Esophagus muscularis mucosa (tissue), 4 donors: ENCODE measurements at places on chromosomes 3 and 15. TPM values are rescaled to one million over a fixed set of nuclear protein-coding genes. Genes with fewer than 3 reads are reported as not detected.

The CPA3 gene
- total RNA-seq: 49.9 TPM

The CNTN6 gene
- 0.83 TPM for total RNA-seq

The MESP2 gene
- total RNA-seq: not detected

The SLC38A3 gene
- not detected for total RNA-seq

The GOLGA8F gene
- under 0.01 TPM for total RNA-seq

The IQCB1 gene
- total RNA-seq: 10.6 TPM

The SSUH2 gene
- total RNA-seq: 5.1 TPM

The GALNT15 gene
- total RNA-seq: 320 TPM

The PCYT1A gene
- total RNA-seq: 55.7 TPM

The TNFSF10 gene
- 25.3 TPM for total RNA-seq

The GRM7 gene
- total RNA-seq: not detected

- H3K4me3 ChIP-seq: no peak overlapping the region
- H3K27ac ChIP-seq: no peak overlapping the region
- no peak for DNase-seq
Measured at GRCh38 chr3:108442281-108442680, 68.1 kb downstream of the MYH15 start.

DNA sequence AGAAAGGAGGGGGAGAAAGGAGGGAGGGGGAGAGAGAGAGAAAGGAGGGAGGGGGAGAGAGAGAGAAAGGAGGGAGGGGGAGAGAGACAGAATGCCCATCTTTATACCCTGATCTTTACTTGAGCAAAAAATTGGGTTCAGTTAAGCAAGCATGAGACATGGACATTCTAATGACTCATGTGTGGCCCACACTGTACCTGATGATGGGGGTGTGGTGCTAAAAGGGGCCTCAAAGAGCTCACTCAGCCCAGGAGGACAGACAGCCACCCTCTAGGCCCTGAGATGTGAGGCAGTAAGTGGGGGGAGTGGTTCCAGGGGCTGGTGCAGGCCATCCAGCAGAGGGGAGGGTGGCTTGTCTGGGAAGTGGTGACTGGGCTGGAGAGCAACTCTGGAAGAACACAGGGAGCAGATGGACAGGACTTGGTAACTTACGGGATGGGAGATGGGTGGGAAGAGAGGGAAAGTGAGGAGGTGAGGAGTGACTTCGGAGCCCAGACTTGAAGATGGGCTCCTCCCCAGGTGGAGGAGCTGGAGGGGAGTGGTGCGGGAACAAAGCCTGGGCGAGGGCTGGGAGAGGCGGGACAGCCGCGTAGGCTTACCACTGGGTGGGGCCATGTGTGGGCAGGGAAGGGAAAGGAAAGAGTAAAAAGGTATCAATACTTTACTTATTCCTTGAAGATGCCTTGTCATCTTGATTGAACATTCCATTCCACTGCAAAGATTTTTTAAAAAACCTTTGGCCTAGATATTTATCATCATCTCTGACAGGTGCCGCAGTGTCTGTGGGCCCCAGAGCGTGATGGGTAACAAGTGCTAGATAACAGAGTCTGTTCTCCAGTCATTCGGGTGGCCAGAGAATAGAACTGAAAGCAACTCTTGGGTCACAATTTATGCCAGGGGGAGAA, 32.3 kb downstream of the TSPAN3 start:
- DNase-seq: no peak
- no peak overlapping the region for H3K4me3 ChIP-seq
- H3K27me3 ChIP-seq: no peaks in the 10 kb centered on the region
- H3K27ac ChIP-seq: no peak overlapping the region
- H3K4me1 ChIP-seq: no peaks in the 10 kb centered on the region

- H3K27me3 ChIP-seq: no peaks in the 10 kb centered on the region
- H3K27ac ChIP-seq: no peak overlapping the region
- no peaks in the 10 kb centered on the region for H3K36me3 ChIP-seq
- DNase-seq: no peak
- no peaks in the 10 kb centered on the region for H3K4me1 ChIP-seq
- H3K4me3 ChIP-seq: no peak overlapping the region
Measured at GRCh38 chr15:73888224-73889041, 15.1 kb downstream of the TBC1D21 start.

GRCh38 chr3:147497286-147497685, 88.1 kb downstream of the ZIC1 start:
- H3K4me3 ChIP-seq: no peak overlapping the region
- no peaks in the 10 kb centered on the region for H3K36me3 ChIP-seq
- no peaks in the 10 kb centered on the region for H3K4me1 ChIP-seq
- no peaks in the 10 kb centered on the region for H3K27me3 ChIP-seq
- DNase-seq: no peak
- no peak overlapping the region for H3K27ac ChIP-seq

- H3K27ac ChIP-seq: no peak overlapping the region
- H3K4me3 ChIP-seq: no peak overlapping the region
- H3K4me1 ChIP-seq: no peaks in the 10 kb centered on the region
- no peaks in the 10 kb centered on the region for H3K27me3 ChIP-seq
- DNase-seq: no peak
Measured at GRCh38 chr3:61111825-61112224, 139.4 kb downstream of the FHIT start.

DNA sequence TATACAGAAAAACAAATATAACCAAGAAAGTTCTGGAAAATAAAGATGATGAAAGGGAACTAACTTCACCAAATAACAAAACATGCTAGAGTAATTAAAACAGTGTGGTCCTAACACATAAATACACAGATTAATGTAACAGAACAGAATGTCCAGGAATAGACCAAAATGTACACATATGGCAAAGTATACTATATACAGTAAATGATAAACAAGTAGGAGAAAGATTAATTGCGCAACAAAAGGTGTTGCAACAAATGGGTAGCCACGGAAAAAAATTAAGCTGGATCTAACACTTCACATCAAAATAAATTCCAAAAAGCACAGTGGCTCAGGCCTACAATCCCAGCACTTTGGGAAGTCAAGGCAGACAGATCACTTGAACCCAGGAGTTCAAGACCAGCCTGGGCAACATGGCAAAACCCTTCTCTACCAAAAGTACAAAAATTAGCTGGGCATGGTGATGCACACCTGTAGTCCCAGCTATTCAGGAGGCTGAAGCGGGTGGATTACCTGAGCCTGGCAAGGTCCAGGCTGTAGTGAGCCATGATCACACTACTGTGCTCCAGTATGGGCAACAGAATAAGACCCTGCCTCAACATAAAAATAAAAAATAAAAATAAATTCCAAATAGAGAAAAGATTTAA, 19.8 kb downstream of the SCAP start:
- DNase-seq: no peak
- no peaks in the 10 kb centered on the region for H3K27me3 ChIP-seq
- H3K27ac ChIP-seq: no peak overlapping the region
- H3K4me1 ChIP-seq: peaks cover 19% of the 10 kb centered on the region
- no peaks in the 10 kb centered on the region for H3K36me3 ChIP-seq

- no peak overlapping the region for H3K27ac ChIP-seq
- no peaks in the 10 kb centered on the region for H3K4me1 ChIP-seq
- peaks cover 93% of the 10 kb centered on the region for H3K36me3 ChIP-seq
- no peaks in the 10 kb centered on the region for H3K27me3 ChIP-seq
Measured at GRCh38 chr3:183038757-183039156, 58.4 kb upstream of the DCUN1D1 start.

GRCh38 chr15:65857718-65858402, 11.4 kb upstream of the RAB11A start:
- no peak overlapping the region for H3K4me3 ChIP-seq
- no peaks in the 10 kb centered on the region for H3K4me1 ChIP-seq
- no peaks in the 10 kb centered on the region for H3K36me3 ChIP-seq
- H3K27me3 ChIP-seq: no peaks in the 10 kb centered on the region
- DNase-seq: no peak
- no peak overlapping the region for H3K27ac ChIP-seq

- H3K4me1 ChIP-seq: no peaks in the 10 kb centered on the region
- no peak for DNase-seq
- H3K27me3 ChIP-seq: no peaks in the 10 kb centered on the region
- H3K36me3 ChIP-seq: no peaks in the 10 kb centered on the region
Measured at GRCh38 chr15:100812802-100813201, 66.8 kb upstream of the ALDH1A3 start.

GRCh38 chr3:161700998-161701397, 204.4 kb downstream of the OTOL1 start:
- H3K36me3 ChIP-seq: no peaks in the 10 kb centered on the region
- no peak for DNase-seq
- no peaks in the 10 kb centered on the region for H3K4me1 ChIP-seq

DNA sequence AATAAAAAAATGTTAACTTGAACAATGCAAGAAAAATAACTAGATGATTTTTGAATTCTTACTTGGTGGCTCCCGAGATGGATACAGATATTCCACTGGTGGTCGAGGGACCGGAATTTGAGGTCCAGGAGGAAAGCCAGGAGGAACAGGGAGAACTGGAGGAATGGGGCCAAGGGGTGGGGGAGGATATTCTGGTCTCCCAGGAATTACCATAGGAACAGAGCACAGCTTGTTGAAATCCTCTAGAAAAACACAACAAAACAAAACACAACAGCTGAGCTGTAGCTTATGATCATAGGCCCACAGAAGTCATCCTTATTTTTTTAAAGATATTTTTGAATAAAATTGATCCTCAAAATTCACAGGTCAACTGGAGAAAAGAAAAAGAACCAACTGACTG, 129.4 kb downstream of the FBN1 start:
- H3K4me3 ChIP-seq: no peak overlapping the region
- no peaks in the 10 kb centered on the region for H3K27me3 ChIP-seq
- no peak for DNase-seq
- H3K4me1 ChIP-seq: peaks cover 6% of the 10 kb centered on the region
- no peak overlapping the region for H3K27ac ChIP-seq

- no peak for DNase-seq
- H3K27me3 ChIP-seq: no peaks in the 10 kb centered on the region
- no peak overlapping the region for H3K27ac ChIP-seq
- H3K4me3 ChIP-seq: no peak overlapping the region
- H3K36me3 ChIP-seq: no peaks in the 10 kb centered on the region
Measured at GRCh38 chr3:133965013-133965570, 64.6 kb downstream of the SLCO2A1 start.

GRCh38 chr3:174423936-174424335, 435.2 kb upstream of the NAALADL2 start:
- H3K4me3 ChIP-seq: no peak overlapping the region
- no peaks in the 10 kb centered on the region for H3K36me3 ChIP-seq
- no peaks in the 10 kb centered on the region for H3K27me3 ChIP-seq
- H3K27ac ChIP-seq: no peak overlapping the region
- no peaks in the 10 kb centered on the region for H3K4me1 ChIP-seq

- H3K36me3 ChIP-seq: no peaks in the 10 kb centered on the region
- DNase-seq: no peak
Measured at GRCh38 chr15:29685156-29686078, 136.9 kb downstream of the TJP1 start.

GRCh38 chr15:48325400-48325799, 5.8 kb upstream of the DUT start:
- DNase-seq: no peak
- H3K4me1 ChIP-seq: peaks cover 9% of the 10 kb centered on the region
- H3K36me3 ChIP-seq: no peaks in the 10 kb centered on the region

- H3K4me3 ChIP-seq: no peak overlapping the region
- no peaks in the 10 kb centered on the region for H3K4me1 ChIP-seq
- no peak for DNase-seq
- no peak overlapping the region for H3K27ac ChIP-seq
- peaks cover 11% of the 10 kb centered on the region for H3K36me3 ChIP-seq
- no peaks in the 10 kb centered on the region for H3K27me3 ChIP-seq
Measured at GRCh38 chr15:34311563-34311962, 26.0 kb downstream of the SLC12A6 start.

- peaks cover 49% of the 10 kb centered on the region for H3K4me1 ChIP-seq
- H3K4me3 ChIP-seq: no peak overlapping the region
- peak overlapping the region; percentile 67 for H3K27ac ChIP-seq
- H3K36me3 ChIP-seq: no peaks in the 10 kb centered on the region
Measured at GRCh38 chr3:188345223-188345622, 191.3 kb downstream of the LPP start.

DNA sequence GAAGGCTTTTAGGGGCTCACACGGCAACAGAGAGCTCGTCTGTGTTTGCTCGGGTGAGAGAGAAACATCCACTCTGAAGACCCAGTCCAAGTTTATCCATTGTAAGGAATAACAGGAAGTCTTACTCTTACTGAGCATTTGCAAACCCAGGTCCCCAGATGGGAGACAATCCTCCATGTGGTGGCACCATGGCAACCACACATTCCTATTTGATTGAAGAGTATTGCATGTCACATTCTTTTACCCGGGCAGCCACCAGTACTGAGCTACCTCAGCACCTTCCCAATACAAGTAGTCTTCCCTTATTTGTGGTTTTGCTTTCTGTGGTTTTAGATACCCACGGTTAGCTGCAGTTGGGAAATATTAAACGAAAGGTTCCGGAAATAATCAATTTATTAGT, 302.9 kb upstream of the RASGRP1 start:
- H3K4me1 ChIP-seq: peaks cover 13% of the 10 kb centered on the region
- H3K36me3 ChIP-seq: no peaks in the 10 kb centered on the region
- H3K27ac ChIP-seq: no peak overlapping the region
- no peaks in the 10 kb centered on the region for H3K27me3 ChIP-seq
- H3K4me3 ChIP-seq: no peak overlapping the region

- H3K4me1 ChIP-seq: no peaks in the 10 kb centered on the region
- H3K36me3 ChIP-seq: no peaks in the 10 kb centered on the region
- no peak overlapping the region for H3K27ac ChIP-seq
Measured at GRCh38 chr15:49697121-49697520, 76.3 kb downstream of the DTWD1 start.

DNA sequence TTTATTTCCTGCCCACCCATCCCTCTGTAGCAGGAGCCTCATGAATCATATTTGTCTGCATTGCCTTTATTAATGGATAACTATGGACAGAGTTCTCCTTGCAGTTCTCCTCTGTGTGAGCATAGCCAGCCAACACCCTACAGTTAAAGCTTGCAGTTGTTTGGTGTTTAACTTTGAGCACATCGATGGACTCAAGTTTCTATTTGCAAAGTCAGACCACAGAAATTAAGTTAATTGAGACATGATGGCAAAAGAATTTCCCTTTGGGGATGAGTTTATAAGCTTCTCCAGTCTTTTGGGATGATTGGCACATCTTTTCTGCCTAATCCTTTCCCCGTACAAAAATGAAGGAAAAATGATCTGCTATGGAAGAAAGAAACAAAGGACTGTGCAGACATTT, 398.9 kb upstream of the THBS1 start:
- H3K27ac ChIP-seq: no peak overlapping the region
- H3K36me3 ChIP-seq: no peaks in the 10 kb centered on the region
- DNase-seq: no peak
- peaks cover 24% of the 10 kb centered on the region for H3K4me1 ChIP-seq
- no peak overlapping the region for H3K4me3 ChIP-seq

DNA sequence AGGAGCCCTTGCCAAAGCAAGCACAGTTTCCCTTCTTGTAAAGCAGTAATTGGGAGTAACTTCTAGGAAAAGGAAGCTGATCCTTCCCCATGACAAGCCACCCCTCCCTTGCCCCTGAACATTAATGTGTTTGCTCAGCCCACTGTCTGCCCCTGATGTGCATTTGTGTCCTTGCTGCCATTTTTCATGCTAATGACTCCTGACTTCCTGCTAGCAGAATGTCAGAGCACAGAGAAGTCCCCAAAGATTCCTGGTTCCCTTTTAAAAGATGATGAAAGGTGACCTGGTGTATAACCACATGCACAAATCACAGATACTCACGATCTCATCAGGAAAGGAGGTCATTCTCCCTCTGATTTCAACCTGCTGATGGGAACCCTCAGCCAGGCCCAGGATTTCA, 44.2 kb upstream of the WNT5A start:
- no peak overlapping the region for H3K27ac ChIP-seq
- H3K4me3 ChIP-seq: no peak overlapping the region
- H3K4me1 ChIP-seq: no peaks in the 10 kb centered on the region
- no peaks in the 10 kb centered on the region for H3K36me3 ChIP-seq
- no peak for DNase-seq

GRCh38 chr3:66393333-66394005, 107.4 kb downstream of the LRIG1 start:
- H3K36me3 ChIP-seq: peaks cover 23% of the 10 kb centered on the region
- DNase-seq: no peak
- no peak overlapping the region for H3K4me3 ChIP-seq
- no peaks in the 10 kb centered on the region for H3K27me3 ChIP-seq
- peak overlapping the region; percentile 11 for H3K27ac ChIP-seq
